Activated CD4-positive, alpha-beta memory T cell treated with anti-CD3 and anti-CD28 coated beads for 36 hours (primary cell): ENCODE measurements at places on chromosomes 7 and 10. TPM values are rescaled to one million over a fixed set of nuclear protein-coding genes. Genes with fewer than 3 reads are reported as not detected.

DNA sequence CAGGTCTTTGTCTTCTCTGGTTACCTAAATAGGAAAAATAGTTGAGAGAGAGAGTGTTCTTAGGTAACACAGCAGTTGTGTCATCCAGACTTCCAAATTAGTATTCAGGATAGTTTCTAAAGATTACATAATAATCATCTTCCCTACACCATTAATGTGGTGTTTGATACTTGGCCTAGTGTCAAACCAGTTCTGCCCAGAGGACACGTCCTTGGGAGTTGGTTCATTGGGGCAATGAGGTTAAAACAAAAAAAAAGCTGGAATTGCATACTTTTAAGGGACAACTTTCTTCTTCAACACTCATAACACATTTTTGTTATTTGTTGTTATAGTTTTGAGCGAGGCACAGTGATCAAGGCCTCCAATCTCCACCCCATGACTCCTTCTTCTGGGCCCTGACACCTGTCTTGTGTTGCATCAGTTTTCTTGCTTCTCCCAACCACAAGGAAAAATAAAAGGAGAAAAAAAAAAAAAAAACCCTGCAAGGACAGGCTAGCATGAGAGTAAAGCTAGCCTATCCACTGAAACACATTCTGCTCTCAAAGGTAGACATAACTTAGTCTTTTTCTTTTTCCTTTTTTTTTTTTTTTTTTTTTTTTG is 28.8 kb downstream of the STN1 start:
- no peak overlapping the region for H3K4me3 ChIP-seq
- H3K36me3 ChIP-seq = peaks cover 31% of the 10 kb centered on the region
- DNase-seq = no peak
- H3K4me1 ChIP-seq = peaks cover 56% of the 10 kb centered on the region
- H3K27ac ChIP-seq = peak overlapping the region; percentile 80

GRCh38 chr10:86652361-86653202 is 1.8 kb upstream of the OPN4 start:
- no peaks in the 10 kb centered on the region for H3K4me1 ChIP-seq
- H3K36me3 ChIP-seq = no peaks in the 10 kb centered on the region
- H3K4me3 ChIP-seq = no peak overlapping the region
- no peak for DNase-seq
- no peaks in the 10 kb centered on the region for H3K27me3 ChIP-seq
- H3K27ac ChIP-seq = no peak overlapping the region

GRCh38 chr10:114513381-114513792 is 109.1 kb upstream of the AFAP1L2 start:
- peak overlapping the region; percentile 42 for H3K27ac ChIP-seq
- DNase-seq = no peak
- no peaks in the 10 kb centered on the region for H3K27me3 ChIP-seq
- H3K4me3 ChIP-seq = peak overlapping the region; percentile 45
- H3K4me1 ChIP-seq = peaks cover 78% of the 10 kb centered on the region

LARP4B gene
- 95.0 TPM for total RNA-seq

GRCh38 chr7:151141855-151142685 is 25.4 kb downstream of the GBX1 start:
- no peak overlapping the region for H3K27ac ChIP-seq
- H3K27me3 ChIP-seq = no peaks in the 10 kb centered on the region
- no peak overlapping the region for H3K4me3 ChIP-seq
- peaks cover 8% of the 10 kb centered on the region for H3K36me3 ChIP-seq

DNA sequence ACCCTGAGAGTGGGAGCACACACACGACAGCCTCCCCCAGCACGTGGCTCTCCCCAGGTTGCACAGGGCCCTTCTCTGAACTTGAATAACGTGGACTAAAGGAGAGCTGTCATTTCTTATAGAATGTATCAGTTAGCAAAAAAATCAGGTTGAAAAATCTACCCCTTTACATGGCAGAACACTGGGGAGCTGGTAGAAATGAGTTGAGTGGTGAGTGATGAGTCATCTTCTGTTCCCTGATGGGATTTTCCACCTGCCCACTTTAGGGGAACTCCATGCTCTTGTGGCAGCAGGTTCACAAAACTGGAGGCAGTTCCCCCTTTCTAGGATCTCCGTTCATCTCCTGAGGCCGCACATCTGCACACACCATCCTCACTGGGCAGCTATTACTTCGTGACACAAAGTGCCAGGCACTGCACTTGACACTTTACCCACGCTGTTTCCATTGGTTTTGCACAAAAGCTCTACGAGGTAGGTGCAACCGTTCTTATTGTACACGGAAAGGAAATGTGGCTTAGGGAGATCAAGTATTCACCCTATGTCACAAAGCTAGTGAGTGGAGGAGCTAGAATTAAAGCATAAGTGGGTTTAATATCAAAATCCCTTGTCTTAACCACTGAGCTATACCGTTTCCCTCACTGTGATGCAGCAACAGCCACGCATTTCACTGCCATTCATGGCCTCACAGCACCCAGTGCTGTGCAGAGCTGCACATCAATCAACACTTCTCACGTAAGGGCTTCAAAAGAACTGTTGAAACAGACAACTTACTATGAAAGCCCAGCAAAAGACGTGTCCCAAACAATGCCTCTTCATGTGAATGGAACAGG is 80.2 kb downstream of the RNF216 start:
- peak; percentile 84 for DNase-seq
- peaks cover 80% of the 10 kb centered on the region for H3K4me1 ChIP-seq
- peak overlapping the region; percentile 38 for H3K4me3 ChIP-seq
- no peaks in the 10 kb centered on the region for H3K27me3 ChIP-seq

DNA sequence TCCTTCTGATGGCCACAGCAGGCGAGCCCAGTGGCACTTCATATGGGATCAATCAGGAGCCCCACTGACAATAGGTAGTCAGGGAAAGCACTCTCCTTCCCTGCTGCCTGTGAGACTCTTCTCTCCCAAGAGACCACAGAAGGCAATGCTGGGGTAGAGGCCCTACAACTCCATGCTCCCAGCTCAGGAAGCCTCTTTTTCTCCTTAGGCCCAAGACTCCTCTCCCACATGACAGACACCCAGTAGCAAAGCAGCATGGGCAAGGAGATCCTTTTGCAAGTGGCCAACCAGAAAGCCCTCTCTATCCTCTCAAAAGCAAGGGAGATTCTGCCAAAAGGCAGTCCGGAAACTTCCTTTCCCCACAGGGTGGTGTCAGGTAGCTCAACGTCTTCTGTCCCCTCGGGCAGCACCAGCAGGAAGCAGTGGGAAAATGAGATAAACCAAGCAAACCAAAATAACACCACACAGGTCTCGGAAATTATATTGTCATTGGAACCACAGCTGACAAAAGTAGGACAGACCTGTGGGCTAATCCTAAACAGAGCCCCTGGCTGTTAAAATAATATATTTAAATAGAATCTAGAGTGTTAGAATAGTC is 172.7 kb upstream of the GDF10 start:
- no peak overlapping the region for H3K4me3 ChIP-seq
- H3K27me3 ChIP-seq = no peaks in the 10 kb centered on the region
- H3K36me3 ChIP-seq = no peaks in the 10 kb centered on the region

ADAMTS14 gene
- total RNA-seq = not detected

ANKRD26 gene
- total RNA-seq = 6.7 TPM

DNA sequence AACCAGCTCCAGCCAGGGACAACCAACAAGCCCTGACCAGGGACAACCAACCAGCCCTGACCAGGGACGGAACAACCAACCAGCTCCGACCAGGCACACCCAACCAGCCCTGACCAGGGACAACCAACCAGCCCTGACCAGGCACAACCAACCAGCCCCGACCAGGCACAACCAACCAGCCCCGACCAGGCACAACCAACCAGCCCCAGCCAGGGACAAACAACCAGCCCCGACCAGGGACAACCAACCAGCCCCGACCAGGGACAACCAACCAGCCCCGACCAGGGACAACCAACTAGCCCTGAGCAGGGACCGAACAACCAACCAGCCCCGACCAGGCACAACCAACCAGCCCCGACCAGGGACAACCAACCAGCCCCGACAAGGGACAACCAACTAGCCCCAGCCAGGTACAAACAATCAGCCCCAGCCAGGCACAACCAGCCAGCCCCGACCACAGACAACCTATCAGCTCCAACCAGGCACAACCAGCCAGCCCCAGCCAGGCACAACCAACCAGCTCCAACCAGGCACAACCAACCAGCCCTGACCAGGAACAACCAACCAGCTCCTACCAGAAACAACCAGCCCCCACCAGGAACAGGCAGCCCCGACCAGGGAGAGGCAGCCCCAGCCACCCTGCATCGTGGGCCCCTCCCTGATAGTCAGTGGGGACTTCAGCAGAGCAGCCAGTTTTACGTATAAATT is 56.4 kb downstream of the PROSER2 start:
- no peak overlapping the region for H3K27ac ChIP-seq
- H3K4me1 ChIP-seq = peaks cover 10% of the 10 kb centered on the region
- no peak for DNase-seq
- H3K36me3 ChIP-seq = no peaks in the 10 kb centered on the region

DNA sequence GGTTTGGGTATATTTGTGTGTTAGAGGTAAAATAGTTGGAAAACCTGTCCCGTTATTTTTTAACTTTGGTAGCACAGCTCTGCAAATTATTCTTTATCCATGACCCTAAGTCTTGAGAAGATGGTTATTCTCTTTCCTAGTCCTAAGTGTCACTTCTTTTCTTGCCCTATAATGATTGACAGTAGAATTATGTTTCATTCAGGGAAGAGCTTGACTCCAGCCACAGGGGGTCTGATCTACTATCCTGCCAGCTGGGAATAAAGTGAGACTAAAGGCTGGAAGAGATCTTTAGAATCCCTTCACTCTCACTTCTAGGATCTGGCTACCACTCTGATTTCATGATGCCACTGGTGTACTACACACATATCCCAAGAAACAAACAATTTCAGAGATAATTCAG is 90.4 kb downstream of the PHTF2 start:
- peaks cover 32% of the 10 kb centered on the region for H3K4me1 ChIP-seq
- DNase-seq = no peak
- H3K27ac ChIP-seq = no peak overlapping the region
- peaks cover 10% of the 10 kb centered on the region for H3K36me3 ChIP-seq
- no peaks in the 10 kb centered on the region for H3K27me3 ChIP-seq

- H3K27me3 ChIP-seq = peaks cover 2% of the 10 kb centered on the region
- peaks cover 1% of the 10 kb centered on the region for H3K4me1 ChIP-seq
- peak; percentile 34 for DNase-seq
- H3K4me3 ChIP-seq = peak overlapping the region; percentile 63
- H3K27ac ChIP-seq = no peak overlapping the region
These were observed 393 bp downstream of the ZNF467 start for GRCh38 chr7:149772956-149773434.

ASAH2 gene
- 3.0 TPM for total RNA-seq

GRCh38 chr7:22853674-22854157 is 31.1 kb upstream of the TOMM7 start:
- peaks cover 28% of the 10 kb centered on the region for H3K4me1 ChIP-seq
- H3K27me3 ChIP-seq = peaks cover 2% of the 10 kb centered on the region
- peak overlapping the region; percentile 85 for H3K4me3 ChIP-seq
- DNase-seq = peak; percentile 84

ABCB1 gene
- 5.4 TPM for total RNA-seq

GRCh38 chr10:88120599-88121333 is 257.3 kb downstream of the PTEN start:
- H3K36me3 ChIP-seq = no peaks in the 10 kb centered on the region
- DNase-seq = no peak
- peaks cover 8% of the 10 kb centered on the region for H3K4me1 ChIP-seq
- no peak overlapping the region for H3K27ac ChIP-seq
- peaks cover 6% of the 10 kb centered on the region for H3K27me3 ChIP-seq
- no peak overlapping the region for H3K4me3 ChIP-seq

- H3K4me3 ChIP-seq = no peak overlapping the region
- DNase-seq = no peak
- H3K27me3 ChIP-seq = peaks cover 6% of the 10 kb centered on the region
- H3K4me1 ChIP-seq = no peaks in the 10 kb centered on the region
- no peak overlapping the region for H3K27ac ChIP-seq
- no peaks in the 10 kb centered on the region for H3K36me3 ChIP-seq
These were observed 278 bp downstream of the CPA2 start for GRCh38 chr7:130266961-130267321.

CADPS2 gene
- total RNA-seq = not detected

MMRN2 gene
- total RNA-seq = not detected

MTPN gene
- total RNA-seq = 143 TPM

DNA sequence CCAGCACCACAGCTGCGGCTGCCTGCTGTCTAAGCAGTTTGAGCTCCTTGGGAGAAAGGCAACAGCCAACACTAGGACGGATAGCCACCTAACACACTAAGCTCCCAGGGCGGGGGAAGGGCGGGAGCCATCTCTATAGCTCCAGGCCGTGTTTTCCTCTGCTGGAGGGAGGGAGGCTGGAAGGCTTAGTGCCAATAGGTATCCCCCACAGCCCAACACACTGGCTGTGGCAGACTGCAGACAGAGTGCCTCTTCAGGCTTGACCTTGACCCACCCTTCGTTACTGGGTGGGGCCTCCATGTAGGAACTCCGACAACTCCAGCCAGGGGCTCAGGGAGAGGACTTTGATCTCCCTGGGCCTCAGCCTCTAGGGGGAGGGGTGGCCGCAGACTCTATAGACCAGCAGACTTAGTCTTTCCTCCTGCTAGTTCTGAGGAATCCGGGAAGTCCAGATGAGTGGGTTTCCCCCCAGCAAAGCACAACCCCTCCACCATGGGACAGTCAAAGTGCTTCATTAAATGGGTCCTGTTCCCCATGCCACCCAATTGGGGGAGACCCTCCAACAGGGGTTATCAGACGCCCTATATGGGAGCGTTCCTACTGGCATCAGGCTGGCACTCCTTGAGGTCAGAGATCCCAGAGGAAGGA is 314.4 kb upstream of the MKI67 start:
- no peak overlapping the region for H3K27ac ChIP-seq
- peaks cover 4% of the 10 kb centered on the region for H3K27me3 ChIP-seq
- DNase-seq = no peak
- H3K36me3 ChIP-seq = no peaks in the 10 kb centered on the region
- H3K4me1 ChIP-seq = no peaks in the 10 kb centered on the region

DNA sequence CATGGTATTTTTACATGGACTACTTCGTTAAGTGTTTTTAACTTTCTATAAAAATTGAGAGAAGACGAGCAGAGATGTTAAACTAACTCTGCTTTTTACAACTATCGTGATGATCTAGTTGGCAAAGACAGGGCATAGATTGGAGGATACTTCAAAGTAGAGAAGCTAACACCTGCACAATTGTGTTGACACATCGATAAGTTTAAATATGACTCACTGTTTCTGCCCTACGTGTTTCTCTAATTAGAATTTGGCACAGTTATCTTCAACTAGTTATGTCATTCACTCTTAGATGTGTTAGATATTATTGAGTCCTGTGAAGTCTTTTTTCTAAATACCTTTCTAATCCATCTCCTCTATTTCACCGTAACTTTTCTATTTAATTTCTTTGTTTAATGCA is 68.5 kb upstream of the FERD3L start:
- no peak for DNase-seq
- H3K27me3 ChIP-seq = no peaks in the 10 kb centered on the region
- H3K4me1 ChIP-seq = no peaks in the 10 kb centered on the region

GRCh38 chr7:149456506-149457421 is 4.1 kb downstream of the ZNF777 start:
- H3K27me3 ChIP-seq = no peaks in the 10 kb centered on the region
- H3K36me3 ChIP-seq = peaks cover 9% of the 10 kb centered on the region
- H3K4me3 ChIP-seq = no peak overlapping the region
- H3K27ac ChIP-seq = no peak overlapping the region
